Foreskin fibroblast (primary cell): ENCODE measurements at places on chromosomes 12 and 14.

DNA sequence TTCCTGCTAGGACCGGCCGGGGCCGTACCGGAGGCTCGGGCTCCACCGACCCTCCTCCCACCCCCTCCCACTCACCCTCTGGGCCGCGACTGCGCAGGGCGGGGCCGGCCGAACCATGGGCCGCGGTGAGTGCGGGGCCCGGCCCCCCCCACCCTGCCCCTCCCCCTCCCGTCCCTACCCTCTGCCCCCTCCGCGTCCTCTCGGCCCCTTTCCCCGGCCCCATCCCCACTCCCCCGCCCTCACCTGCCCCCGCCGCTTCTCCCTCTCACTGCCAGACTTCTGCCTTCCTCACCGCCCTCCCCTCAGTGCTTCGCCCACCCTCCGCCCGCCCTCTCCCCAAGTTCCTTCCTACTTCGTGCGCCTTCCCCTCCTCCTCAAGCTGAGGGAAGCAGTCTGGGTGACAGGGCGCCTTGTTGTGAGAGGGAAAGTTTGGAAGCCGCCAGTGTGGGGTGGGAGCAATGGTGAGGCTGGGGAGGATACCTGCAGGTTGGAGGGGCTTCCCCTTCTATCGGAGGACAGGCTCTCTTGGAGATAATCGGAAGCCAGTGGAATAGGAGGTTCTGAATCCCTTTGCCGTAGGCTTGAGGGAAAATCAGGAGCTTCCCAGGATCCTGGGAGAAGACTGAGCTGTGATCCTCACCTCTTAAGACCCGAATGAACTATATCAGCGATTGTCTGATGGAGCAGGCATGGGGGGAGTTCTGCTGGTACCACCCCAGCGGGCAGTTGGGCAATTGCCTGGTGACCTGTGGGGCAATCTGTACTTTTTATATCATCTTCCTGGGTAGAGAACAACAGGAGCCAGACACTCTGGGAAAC is 472 bp downstream of the MBD6 start:
- DNase-seq = no peak

- no peak for DNase-seq
Measured at GRCh38 chr12:12282202-12282601, 15.4 kb upstream of the LRP6 start.

DNA sequence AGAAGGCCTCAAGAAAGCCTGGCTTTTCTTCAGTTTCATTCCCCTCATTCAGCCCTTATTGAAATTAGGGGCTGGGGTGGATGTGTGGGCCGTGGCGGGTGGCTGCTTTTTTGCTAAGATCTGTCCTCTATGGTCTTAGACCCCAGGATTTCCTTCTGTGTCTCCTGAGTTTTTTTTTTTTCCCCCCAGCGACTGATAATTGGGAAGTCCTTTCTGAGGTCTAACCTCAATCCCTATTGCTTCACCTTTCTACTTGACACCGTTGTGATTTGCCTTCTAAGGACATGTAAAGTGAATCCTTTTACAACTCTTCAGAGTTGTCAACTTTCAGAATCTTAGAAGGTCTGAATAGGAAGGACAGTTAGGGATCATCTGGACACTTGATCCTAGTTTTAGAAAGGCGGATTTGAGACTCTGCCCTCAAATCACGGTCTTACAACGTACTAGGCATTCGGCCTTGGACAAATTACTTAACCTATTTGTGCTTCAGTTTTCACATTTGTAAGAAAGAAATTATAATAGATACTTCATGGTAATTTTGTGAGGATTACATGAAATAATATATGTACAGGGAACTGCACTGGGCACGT is 4.4 kb downstream of the GPR84 start:
- DNase-seq = no peak

DNA sequence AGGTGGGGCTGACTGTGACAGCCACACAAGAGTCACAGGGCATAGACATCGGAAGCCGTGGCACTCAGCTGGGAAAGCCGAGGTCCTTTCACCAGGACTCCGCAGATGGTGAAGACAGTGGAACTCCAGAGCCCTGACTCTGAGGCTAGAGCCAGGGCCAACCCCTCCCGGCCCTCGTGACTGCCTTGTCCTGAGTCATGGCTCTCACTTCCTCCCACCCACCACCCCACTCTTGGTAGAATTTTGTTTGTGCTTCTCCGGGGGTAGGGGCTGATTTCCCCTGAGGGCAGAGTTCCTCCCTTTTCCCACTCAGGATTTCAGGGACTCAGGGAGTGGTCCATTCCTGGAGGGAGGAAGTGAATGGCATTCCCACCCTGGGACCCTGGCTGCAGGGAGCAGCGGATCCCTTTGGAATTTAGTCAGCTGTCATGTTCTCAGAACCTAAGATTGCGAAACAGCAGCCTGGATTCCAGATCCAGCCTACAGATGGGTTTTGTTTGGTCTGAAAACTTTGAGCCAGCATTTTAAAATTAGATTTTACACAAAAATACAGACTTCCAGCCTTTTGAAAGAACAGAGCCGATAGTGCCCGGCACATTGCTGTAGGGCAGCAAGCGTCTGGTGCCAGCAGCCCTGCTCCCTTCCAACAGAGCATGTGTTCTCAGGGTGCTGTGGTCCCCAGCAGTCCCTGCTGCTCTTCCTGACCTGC is 50.7 kb downstream of the TPCN1 start:
- peak; percentile 93 for DNase-seq

GRCh38 chr14:55721353-55721752 is 141.3 kb downstream of the KTN1 start:
- DNase-seq = peak; percentile 92

- no peak for DNase-seq
Measured at GRCh38 chr12:124537525-124538193, 29.8 kb downstream of the NCOR2 start.

DNA sequence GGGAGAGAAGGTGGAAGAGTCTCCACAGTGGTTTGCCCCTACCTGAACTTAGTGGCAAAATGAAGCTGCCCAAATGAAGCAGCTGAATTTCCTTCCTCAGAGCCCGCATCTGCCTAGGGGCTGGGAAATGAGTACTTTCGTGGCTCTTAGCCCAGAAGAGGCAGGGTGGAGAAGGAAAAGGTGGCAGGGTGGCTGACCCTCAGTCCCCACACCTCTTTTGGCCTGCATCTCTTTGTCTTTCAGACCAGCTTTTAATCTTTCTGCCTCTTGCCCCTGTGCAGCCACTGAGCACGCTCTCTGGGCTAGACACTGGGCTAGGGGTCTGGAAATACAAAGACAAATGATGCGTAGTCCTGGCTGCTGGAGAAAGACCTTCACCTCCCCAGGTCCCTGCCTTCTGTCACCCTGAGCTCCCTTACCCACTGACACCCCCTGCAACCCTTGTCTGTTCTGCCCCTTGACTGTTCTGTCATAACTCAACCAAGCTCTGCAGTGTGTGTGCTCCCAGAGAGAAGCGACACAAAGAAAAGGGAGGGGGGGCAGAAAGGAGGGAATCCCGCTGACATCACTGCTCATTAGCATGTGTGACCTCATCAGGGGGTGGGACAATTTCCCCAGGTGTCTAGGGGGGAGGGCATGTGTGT is 371 bp upstream of the REM2 start:
- DNase-seq = no peak
